ENCODE measurements at places on chromosomes 6 and 20.

GRCh38 chr6:33126101-33126714, 50.4 kb downstream of the HLA-DPB1 start:
- DNase-seq, result peak; percentile 33

DNA sequence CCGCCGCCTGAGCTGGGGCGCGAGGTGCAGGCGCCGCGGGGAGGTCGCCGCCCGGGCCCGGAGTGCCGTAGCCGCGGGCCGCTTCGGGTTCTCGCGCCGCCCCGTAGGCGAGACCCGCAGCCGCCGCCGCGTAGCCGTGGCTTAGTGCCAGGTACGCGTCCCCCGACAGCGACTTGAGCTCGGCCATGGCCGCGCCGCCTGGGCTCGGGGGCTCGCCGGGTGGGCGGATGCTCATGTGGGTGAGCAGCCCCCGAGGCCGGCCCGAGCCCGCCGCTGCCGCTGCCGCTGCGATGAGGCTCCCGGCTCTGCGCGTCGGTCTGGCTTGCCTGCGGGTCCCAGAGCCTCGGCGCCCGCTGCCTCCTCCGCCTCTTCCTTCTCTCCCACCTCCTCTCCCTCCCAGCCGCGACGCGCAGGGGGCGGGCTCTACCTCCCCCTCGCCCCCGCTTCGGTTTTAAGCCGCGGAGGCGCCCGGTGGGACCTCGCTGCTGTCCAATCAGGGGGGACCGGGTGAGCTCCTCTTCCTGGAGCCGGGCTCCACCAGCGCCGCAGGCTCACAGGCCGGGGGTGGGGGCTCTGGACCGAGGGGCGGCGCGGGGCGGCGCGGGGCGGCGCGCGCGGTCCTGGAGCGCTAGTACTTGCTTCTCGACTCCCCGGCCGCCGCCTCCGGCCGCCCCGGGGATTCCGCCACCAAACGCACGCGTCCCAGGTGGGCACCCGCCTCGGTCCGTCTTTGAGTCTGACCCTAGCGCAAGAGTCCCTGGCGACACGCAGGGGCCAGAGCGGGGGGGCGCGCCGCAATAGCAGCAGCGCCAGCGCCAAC, at the start of gene BHLHE23:
BHLHE23 (minus strand) TSS at position 425 of the 820 bp plus-strand sequence; CDS start at position 235, 190 bp downstream.
- DNase-seq, result no peak

GRCh38 chr6:156718647-156719394, 58.4 kb upstream of the ARID1B start:
- no peak for DNase-seq

DNA sequence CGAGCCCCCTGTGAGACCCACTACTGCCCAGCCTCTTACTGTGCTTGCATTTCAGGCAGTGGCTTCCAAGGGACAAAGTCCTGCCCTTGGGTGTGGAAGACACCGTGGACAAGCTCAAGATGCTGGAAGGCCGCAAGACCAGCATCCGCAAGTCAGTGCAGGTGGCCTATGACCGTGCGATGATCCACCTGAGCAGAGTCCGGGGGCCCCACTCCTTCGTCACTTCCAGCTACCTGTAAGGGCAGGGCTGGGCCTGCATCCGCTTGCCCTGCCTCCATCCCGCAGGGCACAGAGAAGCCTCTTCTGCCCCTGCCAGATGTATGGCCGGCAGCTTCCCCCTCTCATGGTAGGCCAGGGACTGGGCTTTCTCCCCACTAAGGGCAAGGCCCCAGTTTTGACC, 33.8 kb downstream of the BRPF3 start:
- no peak for DNase-seq

DNA sequence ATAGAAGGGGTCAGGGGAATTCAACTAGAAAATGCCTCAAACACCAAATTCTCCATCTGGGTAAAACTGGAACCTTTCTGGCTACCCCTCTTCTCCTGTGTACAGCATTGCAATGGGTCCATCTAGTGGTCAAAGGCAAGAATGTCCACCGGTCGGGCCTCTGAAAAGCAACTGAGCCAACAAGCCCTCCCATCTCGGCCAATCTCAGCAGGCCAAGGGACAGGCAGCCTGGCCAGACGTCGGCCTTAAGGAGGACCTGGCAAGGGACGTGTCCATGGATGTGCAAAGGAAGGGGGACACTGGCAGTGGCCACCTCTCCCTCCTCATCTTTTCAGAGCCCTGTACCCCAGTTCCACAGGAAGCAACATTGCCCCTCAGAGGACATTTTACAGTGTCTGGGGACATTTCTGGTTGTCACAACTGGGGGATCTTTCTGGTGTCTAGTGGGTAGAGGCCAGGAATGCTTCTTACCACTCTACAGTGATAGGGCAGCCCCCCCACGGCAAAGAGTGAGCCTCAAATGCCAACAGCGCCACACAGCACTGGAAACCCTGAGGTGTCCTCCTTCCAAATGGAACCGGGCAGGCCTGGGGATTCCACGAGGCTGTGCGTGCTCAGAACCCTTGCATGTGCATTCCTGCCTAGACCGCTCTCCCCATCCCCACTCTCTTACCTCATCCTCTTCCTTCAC, 99.8 kb upstream of the FOXA2 start:
- DNase-seq, result no peak
